ENCODE measurements at places on chromosomes 4 and X.

DNA sequence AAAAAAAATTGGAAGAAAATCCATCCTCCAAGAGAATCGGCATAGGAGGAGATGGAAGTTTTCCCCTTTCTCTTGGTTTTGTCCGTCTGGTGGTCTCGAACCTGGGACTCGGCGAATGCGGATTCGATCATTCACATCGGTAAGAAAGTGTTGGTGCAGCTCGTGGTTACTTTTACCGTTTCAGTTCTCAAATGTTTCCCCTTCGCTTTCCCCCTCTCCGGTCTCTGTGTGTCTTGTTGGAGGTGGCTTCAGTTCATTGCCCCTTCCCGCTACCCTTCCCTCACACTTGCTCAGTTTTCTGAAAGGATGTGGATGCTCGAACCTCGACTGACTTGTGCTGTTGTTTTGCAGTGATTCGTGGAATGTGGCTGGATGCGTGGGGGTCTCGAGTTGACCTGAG lies 840 bp downstream of the GRID2 start:
- DNase-seq: no peak

GRCh38 chr4:39255266-39255665 lies 72.9 kb downstream of the WDR19 start:
- DNase-seq: peak; percentile 6

- no peak for DNase-seq
These were observed 84.0 kb upstream of the IGFBP7 start for GRCh38 chr4:57194068-57194611.

DNA sequence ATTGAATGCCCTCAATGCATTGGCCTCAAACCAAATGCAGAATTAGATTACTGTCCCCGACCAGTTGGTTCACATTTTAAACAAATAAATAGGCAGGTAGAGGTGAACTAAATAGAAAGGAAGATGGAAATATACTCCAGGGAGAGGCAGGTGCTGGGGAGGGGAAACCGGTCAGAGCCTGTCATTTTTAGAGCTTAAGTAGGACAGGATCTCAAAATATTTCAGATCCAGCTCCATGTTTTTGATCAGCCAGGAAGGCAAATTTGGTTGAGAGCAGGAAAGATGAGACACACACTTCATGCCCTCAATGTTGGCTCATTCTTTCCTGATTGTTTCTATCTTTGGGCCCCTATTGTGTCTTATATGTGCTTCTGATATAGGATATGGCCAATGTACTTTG lies 206.7 kb downstream of the SHROOM3 start:
- no peak for DNase-seq

DNA sequence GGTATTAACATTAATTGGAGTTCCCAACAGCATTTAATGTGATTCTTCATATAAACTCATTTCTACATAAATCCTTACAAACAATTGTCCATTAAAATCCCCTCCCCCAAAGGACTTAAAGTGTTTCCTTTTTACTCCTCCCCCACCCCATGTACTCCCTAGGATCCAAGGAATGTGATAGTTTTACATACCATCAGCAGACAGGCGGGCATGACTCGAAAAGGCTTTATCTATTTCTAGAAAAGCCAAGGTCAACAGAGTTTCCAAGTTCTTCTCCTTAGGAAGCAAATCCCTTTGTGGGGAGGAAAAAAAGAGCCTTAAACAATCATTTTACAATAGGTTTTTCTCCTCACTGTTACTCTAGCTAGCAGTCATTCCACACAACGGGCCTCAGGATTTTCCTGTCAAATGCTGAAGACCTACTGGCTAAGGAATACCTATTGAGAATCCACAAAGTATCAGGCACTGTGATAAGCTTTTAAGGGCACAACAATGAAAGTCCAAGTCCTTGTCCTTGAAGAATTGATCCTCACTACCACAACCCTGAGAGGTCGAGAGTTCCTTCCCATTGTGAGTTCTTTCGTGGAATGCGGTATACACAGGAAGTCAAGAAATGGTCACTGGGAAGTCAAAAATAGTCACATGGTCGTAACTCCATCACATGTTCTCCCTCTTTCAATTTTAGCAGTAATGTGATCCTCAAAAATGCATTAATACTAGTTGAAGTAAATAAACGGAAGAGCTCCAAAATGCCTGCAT lies 7.2 kb downstream of the PPM1K start:
- no peak for DNase-seq

DNA sequence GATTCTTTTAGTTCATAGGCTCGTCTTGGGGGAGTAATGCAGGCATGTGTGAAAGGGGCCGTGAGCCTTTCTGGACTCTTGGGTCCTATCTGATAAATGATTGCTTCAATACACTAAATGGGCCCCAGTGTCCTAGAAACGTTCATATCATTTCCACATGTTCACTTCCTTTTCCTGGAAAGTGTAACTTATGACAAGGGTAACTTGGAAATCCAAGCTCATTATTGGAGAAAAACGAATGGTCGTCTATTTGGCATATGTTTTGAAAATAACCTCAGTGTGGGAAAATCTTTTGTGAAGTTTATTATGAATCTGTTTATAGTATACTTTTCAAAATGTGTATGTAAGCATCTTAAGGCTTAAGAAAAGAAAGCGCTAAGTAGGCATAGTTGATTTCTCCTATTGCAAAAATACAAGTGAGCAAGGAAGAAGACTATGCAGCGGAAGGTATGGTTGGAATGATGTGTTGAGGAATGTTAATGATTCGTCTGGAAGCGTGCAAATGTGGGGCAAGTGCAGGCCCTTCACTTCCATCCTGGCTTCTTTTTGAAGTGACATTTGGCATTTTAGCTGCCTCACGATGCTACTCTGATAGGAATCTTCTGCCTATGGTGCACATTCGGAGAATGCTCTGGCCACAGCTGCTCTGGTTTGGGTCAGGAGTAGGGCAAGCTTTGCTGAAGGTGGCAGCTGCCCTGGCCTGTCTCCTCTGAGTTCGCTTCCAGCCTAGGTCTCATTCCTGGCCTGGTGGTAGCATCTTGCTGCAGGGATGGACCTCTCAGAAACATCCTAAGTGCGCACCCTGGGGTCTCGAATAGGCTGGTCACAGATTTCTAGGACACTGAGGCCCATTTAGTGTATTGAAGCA lies 49.5 kb upstream of the STOX2 start:
- no peak for DNase-seq

DNA sequence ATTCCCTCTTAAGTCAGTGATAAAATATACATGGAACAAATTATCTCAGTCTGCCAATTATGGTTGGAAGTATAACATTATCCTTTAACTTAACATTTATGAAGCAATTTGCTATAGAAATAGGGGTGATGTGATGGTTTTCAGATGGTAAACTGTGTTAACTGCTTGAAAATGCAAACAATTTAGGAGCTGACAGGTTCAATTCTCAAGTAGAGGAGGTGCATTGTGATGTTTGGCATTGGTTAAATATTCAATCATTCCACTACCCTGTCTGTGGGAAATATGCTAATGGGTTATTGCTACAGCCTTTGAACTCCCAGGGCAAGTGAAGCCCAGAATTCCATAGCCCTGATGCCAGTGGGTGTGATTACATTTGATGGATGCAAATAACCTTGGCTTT lies 243.4 kb upstream of the GK2 start:
- DNase-seq: no peak

GRCh38 chrX:17634542-17635207 lies 102.6 kb upstream of the SCML1 start:
- no peak for DNase-seq

- no peak for DNase-seq
These were observed 97.8 kb downstream of the WFS1 start for GRCh38 chr4:6367371-6367851.

- no peak for DNase-seq
These were observed 262.3 kb downstream of the ARHGAP24 start for GRCh38 chr4:85737254-85737653.

DNA sequence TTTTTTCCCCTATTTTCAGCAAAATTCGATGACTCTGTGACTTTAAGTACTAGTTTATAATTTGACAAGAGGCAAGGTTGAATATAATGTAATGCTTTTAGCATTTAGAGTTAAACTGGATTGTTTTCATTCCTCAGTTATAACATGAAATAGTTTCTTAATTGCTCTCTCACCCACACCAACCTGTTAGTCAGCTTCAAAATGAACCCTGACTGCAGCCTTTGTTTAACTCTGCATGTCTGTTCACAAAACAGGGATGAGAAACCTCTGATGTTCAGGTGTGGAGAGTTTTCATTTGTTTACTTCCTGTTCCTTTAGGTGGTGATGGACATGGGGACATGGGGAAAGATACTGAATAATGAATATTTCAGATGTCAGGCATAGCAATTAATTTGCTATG lies 49.9 kb upstream of the MND1 start:
- no peak for DNase-seq

- DNase-seq: peak; percentile 75
These were observed 51.7 kb upstream of the CHRDL1 start for GRCh38 chrX:110847334-110847733.

DNA sequence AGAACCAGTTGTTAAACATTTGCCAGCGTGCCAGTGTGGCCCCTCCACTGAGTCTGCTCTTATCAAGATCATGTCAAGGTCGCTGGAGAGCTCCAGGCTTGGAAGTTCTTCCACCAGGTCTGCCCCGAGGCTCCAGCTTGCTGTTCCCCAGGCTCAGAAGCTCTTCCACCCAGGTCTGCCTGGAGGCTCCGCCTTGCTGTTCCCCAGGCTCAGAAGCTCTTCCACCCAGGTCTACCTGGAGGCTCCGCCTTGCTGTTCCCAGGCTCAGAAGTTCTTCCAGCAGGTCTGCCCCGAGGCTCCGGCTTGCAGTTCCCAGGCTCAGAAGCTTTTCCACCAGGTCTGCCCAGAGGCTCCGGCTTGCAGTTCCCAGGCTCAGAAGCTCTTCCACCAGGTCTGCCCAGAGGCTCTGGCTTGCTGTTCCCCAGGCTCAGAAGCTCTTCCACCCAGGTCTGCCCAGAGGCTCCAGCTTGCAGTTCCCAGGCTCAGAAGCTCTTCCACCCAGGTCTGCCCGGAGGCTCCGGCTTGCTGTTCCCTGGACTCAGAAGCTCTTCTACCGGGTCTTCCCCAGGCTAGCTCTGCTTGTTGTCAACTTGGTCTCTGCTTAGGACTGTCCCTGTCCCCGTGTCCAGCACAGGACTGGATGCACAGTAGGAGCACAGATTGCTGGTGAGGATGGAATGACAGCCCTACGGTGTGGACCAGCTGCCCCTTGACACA lies 54.4 kb downstream of the HMX1 start:
- DNase-seq: no peak

DNA sequence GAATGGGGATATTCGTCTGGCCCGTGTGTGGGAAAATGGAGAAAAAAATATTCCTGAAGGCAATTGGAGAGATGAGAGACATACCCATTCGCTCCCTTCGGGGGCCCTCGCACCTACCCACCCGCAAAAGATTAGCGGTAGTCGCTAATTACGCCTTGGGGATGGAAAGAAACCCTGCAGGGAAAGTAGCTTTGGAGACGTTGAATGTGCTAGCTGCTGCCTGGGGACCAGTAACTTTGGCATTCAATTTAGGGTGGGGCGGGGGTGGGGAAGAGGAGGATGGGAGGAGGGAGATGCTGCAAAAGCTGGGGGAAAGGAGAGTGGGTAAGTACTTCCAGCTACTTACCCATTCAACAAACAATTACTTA lies 407 bp upstream of the ZC4H2 start:
- no peak for DNase-seq

DNA sequence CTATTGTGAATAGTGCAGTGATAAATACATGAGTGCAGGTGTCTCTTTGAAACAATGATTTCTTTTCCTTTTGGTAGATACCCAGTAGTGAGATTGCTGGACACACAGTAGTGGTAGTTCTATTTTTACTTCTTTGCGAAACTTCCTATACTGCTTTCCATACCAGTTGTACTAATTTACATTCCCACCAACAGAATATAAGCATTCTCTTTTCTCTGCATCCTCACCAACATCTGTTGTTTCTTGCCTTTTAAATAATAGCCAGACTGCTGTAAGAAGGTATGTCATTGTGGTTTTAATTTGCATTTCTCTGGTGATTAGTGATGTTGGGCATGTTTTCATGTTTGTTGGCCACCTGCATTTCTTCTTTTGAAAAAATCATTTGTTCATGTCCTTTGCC lies 105.9 kb downstream of the COL4A6 start:
- no peak for DNase-seq

DNA sequence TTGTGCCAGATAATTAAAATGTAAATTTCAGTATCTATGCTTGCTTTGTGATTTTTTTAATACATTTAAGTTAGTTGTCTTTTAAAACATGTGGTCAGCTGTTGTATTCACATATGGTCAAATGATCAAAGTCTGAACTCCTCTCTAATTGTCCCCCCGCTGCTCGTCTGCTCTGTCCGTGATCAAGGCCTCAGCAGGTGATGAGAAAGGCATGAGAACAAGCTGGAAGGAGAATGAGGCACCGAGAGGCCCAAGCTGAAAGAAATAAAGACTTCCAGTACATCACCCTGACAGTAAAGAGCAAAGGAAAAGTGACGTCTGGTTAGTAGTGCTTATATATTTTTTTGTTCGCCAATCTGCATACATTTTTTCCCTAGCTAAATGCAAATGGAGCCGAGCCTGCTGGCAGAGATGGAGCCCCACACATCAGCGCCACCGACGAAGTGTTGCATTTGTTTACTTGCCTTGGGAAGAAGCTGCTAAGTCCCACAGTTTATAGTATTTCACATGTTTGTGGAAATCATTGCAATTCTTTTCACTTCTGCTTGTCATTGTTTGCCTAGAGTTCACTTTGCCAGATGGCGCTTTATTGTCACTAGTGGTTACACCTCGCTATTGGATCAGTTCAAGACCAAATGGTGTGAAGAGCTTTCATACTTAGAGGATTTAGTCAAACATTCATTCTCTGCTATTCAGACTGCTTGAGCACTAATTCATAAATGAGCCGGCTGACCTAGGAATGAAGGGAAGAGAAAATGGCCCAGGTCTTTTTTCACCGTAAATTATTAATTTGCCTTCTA lies 181.5 kb downstream of the ZIC3 start:
- DNase-seq: no peak

DNA sequence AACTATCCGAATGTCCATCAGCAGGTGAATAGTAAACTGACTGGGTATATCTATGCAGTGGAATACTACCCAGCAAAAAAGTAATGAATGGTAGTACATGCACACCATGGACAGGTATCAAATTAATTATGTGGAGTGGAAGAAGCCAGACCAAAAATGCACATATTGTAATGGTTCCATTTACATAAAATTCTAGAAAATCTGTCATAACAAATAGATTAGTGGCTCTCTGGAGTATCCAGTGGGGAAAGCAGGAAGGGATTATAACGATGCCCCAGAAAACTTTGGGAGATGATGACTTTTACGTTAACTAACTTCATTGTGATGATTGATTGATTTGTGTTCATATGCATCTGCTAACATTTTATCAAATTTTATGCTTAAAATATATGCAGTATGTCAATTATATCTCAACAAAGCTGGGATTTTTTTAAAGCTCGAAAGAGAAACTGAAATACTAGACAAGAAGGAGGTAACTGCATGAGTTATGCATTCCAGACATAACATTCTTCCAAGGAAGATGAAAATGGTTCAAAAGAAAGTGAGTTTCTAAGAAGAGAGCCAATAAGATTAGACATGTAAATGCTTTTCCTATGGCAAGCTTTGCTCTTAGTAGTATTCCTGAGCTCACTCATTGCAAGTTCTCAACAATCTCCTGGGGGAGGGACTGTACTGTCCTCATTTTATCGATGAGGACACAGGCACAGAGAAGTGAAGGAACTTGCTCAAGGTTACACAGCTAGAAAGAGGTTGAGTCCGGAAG lies 58.6 kb upstream of the MSX1 start:
- no peak for DNase-seq
